Right renal cortex interstitium (tissue), 3 donors: ENCODE measurements at places on chromosomes 6 and 20.

GRCh38 chr6:99736302-99736701 is 129.7 kb downstream of the PRDM13 start:
- no peak for DNase-seq

- DNase-seq = no peak
Observed at GRCh38 chr20:3935295-3935955, 46.2 kb downstream of the PANK2 start.

GRCh38 chr20:49712646-49712995 is 1.1 kb downstream of the B4GALT5 start:
- no peak for DNase-seq

DNA sequence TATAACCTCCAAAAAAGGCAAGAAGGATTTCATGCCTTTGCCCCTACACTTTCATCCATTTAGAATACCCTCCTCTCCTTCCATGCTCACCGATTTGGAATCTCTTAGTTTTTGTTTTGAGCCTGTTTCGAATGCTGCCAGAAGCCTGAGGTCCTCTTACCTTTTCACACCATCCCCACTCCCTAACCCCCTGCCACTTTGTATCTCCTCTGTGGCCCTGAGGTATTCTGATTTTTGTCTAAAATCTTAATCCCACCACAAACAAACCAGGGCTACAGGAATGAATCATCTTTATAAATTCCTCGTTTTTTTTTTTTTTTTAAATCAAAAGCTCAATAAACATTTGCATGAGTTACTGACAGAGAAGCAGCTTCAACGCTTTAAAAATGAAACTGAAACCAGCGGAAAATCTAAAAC is 1.6 kb upstream of the RPS12 start:
- DNase-seq = no peak

DNA sequence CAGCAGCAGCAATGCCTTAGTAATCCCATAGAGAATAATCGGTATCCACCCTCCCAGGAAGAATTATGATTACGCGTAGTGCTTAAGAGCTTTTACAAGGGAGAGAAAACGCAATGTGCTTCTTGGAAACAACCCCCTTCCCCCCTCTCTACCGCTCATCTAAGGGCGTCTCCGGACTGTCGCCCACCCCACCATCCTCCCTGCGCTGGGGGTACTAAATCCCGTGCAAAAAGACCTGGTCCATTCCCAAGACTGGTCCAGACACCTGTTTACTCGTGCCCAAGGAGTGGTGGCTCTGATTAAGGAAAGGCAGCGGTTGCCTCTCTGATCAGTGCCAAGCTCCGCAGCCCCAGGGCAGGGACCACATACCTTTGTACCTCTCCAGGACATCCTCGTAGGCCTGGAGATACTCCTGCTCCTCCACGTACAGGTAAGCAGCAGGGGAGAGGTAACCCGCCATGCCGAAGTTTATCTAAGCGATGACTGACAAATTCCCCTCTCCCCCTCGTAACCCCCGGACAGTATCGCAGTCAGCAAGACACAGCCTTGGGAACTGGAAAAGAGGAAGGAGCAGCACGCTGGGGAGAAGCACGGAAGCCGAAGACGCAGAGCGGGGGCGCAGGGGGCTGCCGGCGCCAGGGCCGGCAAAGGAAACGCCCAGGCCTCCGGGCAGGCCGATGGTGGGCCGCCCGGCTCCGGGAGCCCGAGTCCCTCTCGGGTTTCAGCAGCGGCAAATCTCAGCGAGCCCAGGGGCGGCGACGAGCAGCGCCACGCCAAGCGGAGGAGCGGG is 112.0 kb upstream of the BEND6 start:
- no peak for DNase-seq

DNA sequence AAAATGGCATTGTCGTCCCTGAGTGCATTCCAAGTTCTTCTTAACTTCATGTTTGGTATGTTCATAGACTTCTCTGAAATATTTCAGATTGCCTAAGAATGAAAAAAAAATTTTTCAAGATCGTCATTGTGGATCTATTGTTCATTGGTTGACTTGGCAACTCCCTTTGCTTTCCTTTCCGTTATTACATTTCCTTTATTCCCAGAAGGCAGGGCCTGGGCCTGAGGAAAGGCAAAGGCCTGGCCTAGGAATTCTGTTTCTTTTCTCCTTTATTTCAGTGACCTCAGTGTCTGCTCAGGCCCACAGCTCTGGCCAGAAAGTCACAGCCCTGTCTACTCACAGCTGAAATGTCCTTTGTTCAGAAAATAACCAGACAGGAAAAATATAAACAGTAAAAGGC is 401.6 kb upstream of the PLCB4 start:
- DNase-seq = no peak

DNA sequence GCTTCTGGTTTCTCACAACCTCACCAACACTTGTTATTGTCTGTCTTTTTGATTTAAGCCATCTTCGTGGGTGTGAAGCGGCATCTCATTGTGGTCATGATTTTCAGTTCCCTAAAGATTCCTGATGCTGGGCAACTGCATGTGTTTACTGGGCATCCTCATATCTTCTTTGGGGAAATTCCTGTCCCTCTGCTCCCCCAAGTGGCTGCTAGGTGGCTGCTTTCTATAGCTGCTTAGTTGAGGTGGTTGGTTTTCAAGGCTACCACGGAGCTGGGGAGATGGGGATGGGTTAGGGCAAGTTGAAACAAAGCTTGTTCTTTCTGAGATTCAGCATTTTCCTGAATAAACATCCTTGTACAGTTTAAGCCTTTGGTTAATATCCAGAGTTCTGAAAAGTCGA is 403.9 kb upstream of the SULF2 start:
- no peak for DNase-seq

- no peak for DNase-seq
Observed at GRCh38 chr20:38799203-38799602, 6.3 kb upstream of the PPP1R16B start.
